CD4-positive, alpha-beta T cell treated with Interleukin-17A for 1 hour (primary cell): ENCODE measurements at places on chromosomes 3 and 15.

GRCh38 chr3:34568766-34569165 is 770.3 kb downstream of the PDCD6IP start:
- no peak for DNase-seq

- DNase-seq: no peak
These were observed 323.4 kb downstream of the CHST2 start for GRCh38 chr3:143442814-143443447.

GRCh38 chr3:107061466-107061865 is 315.8 kb upstream of the CCDC54 start:
- no peak for DNase-seq

DNA sequence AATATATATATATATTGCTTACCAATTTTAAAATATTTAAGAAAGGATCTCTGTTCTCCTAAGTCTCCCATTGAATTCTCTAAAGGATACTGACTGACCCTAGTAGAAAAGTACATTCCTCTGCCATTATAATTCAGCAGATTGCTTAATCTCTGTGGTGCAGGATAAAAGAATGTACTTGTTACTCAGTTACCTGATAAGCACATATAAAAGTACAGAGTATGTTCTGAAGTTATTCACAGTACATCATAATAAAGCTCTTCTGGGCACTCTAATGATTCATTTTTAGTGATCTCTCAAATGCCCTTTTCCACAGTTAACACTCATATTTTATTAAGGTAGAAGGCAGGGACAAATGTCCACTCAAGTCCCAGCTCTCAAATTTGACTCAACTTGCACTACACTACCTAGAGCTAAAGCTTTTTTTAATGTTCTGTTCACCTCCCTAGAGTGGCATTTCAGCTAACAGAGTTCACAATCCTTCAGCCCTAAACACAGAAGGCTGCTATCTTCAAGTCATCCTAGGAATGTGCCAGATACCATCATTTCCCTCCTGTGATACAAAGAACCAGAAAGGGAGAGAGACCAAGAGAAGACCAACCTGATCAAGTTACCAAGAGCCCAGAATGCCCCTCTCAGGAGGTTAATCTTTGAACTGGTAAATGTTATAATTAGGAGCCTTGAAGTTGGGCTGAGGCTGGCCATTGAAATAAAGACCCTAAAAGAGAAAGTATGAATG is 53.3 kb downstream of the MEIS2 start:
- no peak for DNase-seq

DNA sequence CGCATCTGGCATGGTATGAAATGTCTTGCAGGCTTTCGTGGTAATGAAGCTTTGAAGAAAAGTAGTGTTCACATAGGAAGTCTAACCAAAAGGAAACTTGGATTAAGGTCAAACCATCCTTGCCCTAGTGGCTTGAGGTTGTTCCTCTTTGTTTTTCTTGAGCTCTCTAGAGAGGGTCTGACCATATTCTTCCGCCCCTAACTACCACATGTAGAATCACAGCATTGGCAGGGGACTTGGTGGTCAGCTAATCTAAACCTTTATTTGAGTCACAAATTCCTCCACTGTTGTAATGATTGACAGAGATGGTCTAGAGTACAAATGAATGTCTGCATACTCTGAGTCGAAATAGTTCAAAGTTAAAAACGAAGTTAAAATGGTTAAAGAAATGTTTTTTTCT is 39.1 kb upstream of the PHLDB2 start:
- DNase-seq: no peak

GRCh38 chr3:127955728-127956127 is 40.7 kb downstream of the KBTBD12 start:
- DNase-seq: no peak
